ENCODE measurements at places on chromosomes 2 and 18. TPM values are rescaled to one million over a fixed set of nuclear protein-coding genes. Genes with fewer than 3 reads are reported as not detected.

The ZNF2 gene
- total RNA-seq: 8.2 TPM

The SLC9A2 gene
- total RNA-seq: 2.7 TPM

The CLK1 gene
- total RNA-seq: 122 TPM

The RHBDD1 gene
- total RNA-seq: 27.6 TPM

The UGT1A4 gene
- not detected for total RNA-seq

The IKZF2 gene
- 5.1 TPM for total RNA-seq

The CPS1 gene
- 2.1 TPM for total RNA-seq

The ABHD1 gene
- 0.09 TPM for total RNA-seq

The CYP27C1 gene
- 2.3 TPM for total RNA-seq

- DNase-seq: no peak
- no peaks in the 10 kb centered on the region for H3K4me1 ChIP-seq
- no peak overlapping the region for H3K4me3 ChIP-seq
- no peaks in the 10 kb centered on the region for H3K36me3 ChIP-seq
- no peaks in the 10 kb centered on the region for H3K27me3 ChIP-seq
- no peak overlapping the region for H3K27ac ChIP-seq
These were observed 462.4 kb upstream of the MYT1L start for GRCh38 chr2:2793514-2793913.

- H3K4me1 ChIP-seq: no peaks in the 10 kb centered on the region
- H3K36me3 ChIP-seq: no peaks in the 10 kb centered on the region
- H3K27me3 ChIP-seq: peaks cover 2% of the 10 kb centered on the region
- no peak for DNase-seq
These were observed 299.0 kb downstream of the MYCN start for GRCh38 chr2:16239296-16239850.

DNA sequence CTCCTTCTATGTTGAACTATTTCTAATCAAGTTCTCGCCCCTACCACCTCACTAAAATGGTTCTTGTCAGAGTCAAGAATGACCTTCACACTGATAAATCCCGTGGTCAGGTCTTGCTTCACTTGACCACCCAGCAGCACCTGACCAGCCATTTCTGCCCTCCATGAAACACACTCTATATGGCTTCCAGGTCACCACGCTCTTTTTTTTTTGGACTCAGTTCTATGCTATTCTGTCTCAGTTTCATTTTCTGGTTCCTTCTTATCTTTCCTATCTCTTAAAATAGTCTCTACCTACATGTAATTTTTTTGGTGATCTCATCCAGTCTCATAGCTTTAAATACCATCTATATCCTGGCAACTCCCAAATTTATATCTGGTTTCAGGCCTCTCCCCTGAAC, 11.4 kb downstream of the EIF2AK3 start:
- no peak for DNase-seq
- H3K4me3 ChIP-seq: no peak overlapping the region
- H3K36me3 ChIP-seq: peaks cover 6% of the 10 kb centered on the region
- H3K4me1 ChIP-seq: no peaks in the 10 kb centered on the region
- no peaks in the 10 kb centered on the region for H3K27me3 ChIP-seq
- no peak overlapping the region for H3K27ac ChIP-seq

- H3K4me1 ChIP-seq: no peaks in the 10 kb centered on the region
- no peak overlapping the region for H3K4me3 ChIP-seq
- no peaks in the 10 kb centered on the region for H3K36me3 ChIP-seq
These were observed 143.4 kb downstream of the PPP1R1C start for GRCh38 chr2:182128821-182129707.

DNA sequence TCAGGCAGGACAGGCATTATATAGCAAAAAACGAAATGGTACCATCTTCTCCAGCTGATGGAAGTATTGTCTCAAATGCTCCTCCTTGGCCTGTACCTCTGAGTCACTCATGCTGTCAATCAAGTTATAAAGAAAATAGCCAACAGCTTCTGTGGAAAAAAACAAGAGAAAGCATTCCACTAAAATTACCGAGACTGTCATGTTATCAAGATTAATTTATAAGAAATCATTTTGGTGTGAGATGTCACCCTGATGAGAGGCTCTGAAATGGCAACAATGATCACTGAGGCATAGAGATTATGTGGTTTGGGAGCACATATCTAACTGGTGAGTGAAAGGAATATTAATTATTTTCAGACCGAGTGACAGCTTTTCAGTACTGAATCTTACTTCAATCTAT, 47.4 kb downstream of the LRPPRC start:
- H3K4me1 ChIP-seq: no peaks in the 10 kb centered on the region
- H3K36me3 ChIP-seq: peaks cover 23% of the 10 kb centered on the region
- DNase-seq: no peak
- no peaks in the 10 kb centered on the region for H3K27me3 ChIP-seq
- no peak overlapping the region for H3K4me3 ChIP-seq
- no peak overlapping the region for H3K27ac ChIP-seq

DNA sequence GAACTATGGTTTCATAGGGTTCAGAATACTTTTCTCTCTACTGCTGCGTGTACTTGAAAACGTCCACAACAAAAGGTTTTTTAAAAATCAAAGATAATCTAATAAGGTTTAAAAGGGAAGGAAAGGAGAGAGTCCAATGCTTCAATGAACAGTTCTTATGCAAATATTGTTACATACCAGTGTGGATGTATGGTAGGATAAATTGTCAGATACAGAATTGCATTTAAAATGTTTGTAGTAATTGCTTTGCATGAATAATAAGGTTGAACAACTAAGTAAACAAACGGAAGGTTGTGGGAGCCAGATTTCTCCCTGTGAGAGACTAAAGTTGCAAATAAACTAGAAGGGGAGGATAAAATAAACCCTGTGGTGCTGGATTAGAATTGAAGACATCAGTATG, 53.8 kb upstream of the RBBP8 start:
- H3K4me3 ChIP-seq: no peak overlapping the region
- H3K36me3 ChIP-seq: no peaks in the 10 kb centered on the region
- DNase-seq: no peak
- no peak overlapping the region for H3K27ac ChIP-seq
- no peaks in the 10 kb centered on the region for H3K27me3 ChIP-seq
- H3K4me1 ChIP-seq: no peaks in the 10 kb centered on the region

- H3K4me1 ChIP-seq: peaks cover 31% of the 10 kb centered on the region
- peak; percentile 71 for DNase-seq
- peaks cover 5% of the 10 kb centered on the region for H3K27me3 ChIP-seq
- H3K4me3 ChIP-seq: no peak overlapping the region
These were observed 7.2 kb upstream of the PROC start for GRCh38 chr2:127410871-127411652.

- peaks cover 16% of the 10 kb centered on the region for H3K4me1 ChIP-seq
- H3K4me3 ChIP-seq: no peak overlapping the region
- H3K27ac ChIP-seq: no peak overlapping the region
These were observed 23.9 kb downstream of the CTLA4 start for GRCh38 chr2:203891474-203891873.
